ENCODE measurements at places on chromosomes 7 and 10.

GRCh38 chr7:20298486-20298901, 32.2 kb upstream of the ITGB8 start:
- DNase-seq: no peak

GRCh38 chr7:3923307-3923918, 622.4 kb downstream of the SDK1 start:
- no peak for DNase-seq

GRCh38 chr10:103512591-103513379, 19.3 kb downstream of the NEURL1 start:
- no peak for DNase-seq

DNA sequence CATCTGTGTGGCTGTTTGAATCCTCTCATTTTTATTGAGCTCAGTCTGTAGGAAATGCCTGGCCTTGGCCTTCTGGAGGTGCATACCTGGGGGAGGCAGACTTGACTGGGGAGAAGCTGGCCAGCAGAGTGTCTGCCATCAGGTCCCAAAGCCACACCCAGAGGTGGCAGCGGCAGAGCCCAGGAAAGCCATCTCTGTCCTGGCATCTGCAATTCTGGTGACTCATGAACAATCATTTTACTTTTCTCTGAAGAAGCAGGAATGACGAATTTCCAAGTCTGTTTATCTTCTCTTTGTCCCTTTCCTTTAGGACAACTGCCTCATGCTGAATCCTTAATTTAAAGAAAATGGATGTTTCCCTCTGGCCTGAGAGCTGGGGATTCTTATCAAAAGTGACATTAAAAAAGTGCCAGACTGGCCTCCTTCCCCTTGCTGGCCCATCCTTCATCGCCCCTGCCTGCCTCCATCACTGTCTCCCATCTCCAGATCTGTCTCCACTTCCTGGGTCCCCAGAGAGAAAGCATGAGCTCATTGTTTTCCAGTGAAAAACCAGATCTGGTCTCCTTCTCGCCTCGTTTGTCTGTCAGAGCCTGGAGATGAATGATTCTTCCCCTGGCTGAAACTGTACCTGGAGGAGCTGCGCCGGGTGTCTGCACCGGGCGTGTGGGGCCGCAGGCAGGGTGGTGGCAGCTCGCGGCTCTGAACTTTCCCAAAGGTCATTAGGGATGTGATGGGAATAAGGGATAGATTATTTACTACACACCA, 124.5 kb downstream of the TMEM178B start:
- DNase-seq: no peak

DNA sequence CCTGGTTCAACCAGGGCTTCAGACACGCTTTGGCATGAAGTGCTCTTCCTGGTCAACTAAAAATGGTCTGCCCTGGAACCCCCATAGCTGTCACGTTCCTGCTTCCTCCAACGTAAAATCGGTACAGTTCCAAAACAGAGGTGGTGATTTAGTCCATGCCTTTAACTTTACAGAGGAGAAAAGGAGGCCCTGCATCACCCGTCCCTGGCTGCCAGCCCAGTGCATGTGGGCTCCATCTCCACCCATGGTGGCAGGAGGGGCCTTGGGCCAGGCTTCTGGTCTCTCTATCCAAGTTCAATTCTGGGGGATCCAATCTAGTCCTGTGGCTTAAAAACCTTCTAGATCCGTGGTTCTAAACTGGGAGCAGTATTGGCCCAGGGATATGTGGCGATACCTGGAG, 18.7 kb downstream of the ECHDC3 start:
- DNase-seq: no peak

DNA sequence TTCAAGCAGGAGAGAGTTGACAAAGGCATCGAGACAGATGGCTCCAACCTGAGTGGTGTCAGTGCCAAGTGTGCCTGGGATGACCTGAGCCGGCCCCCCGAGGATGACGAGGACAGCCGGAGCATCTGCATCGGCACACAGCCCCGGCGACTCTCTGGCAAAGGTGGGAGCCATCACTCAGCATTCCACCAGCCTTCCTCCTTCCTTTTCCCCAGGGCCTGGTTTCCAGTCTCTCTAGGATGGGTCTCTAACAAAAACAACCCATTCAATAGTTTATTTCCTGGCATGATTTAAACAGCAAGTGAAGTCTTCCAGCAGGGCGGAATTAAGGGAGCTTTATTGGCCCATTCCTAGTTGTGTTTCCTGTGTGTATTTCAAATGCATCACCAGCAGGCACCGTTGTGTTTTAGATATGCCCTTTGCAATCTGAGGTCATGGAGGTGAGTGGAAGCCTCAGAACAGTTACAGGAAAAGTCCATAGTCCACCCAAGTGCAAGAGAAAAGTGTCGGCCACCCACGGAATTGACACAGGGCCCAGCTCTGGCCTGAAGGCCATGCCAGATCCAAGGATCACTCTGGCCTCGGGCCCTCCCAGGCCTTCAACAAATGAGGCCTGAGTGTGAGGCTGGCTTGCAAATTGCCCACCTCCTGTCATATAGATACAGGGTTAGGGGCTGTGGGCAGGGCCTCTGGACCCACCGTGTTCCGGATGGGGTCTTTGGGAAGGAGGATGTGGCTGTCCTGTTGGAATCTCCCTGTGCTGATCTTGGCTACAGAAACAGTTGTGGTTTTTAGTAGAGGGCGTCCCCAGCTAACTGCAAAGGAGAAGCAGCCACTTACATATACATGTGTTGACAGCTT, 46.9 kb upstream of the TRIM8 start:
- peak; percentile 32 for DNase-seq

GRCh38 chr10:16565604-16566003, 43.9 kb upstream of the C1QL3 start:
- DNase-seq: no peak
